ENCODE measurements at places on chromosomes 1 and 21.

GRCh38 chr1:59696421-59697115 lies 118.2 kb upstream of the HOOK1 start:
- DNase-seq: no peak

DNA sequence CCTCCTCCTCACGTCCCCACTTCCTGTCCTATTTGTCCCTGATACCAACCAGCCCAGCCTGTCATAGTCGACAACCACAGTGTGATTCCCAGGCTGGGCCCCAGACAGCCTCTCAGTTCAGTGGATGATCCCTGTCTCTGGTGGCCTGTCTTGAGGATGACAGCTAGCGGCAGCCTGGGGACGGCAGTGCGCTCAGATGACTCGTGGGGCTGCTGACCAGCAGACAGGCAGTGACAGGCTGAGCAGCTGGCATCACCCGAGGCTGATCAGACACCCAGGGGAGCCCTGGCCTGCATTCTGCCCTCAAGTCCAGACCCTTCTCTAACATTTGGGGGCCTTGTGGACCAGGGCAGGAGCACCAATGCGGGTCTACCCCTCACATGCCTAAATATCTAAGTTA lies 21.0 kb downstream of the NKAIN1 start:
- no peak for DNase-seq

GRCh38 chr1:100703716-100704115 lies 15.8 kb upstream of the VCAM1 start:
- no peak for DNase-seq

DNA sequence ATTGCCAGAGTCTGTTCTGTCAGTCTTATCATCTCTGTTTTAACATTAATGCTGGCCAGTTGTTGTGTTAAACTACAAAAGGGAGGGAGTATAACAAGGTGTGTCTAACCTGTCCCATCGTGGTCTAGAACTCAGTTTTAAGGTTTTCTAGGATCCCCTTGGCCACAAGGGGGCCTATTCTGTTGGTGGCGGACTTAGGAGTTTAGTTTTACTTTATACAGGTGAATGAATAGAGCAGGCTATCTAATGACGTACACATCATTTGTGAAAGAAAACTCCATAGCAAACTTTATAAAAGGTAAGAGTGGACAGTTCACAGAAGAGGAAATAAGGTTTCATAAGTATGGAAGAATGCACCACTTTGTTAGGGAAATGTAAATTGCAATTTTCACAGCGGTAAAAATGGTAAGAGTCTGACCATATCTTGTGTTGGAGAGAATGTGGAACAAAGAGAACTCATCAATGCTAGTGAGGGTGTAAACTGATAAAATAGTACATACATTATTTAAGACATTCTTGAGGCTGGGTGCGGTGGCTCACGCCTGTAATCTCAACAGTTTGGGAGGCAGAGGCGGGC lies 2.5 kb upstream of the ATF6 start:
- no peak for DNase-seq

DNA sequence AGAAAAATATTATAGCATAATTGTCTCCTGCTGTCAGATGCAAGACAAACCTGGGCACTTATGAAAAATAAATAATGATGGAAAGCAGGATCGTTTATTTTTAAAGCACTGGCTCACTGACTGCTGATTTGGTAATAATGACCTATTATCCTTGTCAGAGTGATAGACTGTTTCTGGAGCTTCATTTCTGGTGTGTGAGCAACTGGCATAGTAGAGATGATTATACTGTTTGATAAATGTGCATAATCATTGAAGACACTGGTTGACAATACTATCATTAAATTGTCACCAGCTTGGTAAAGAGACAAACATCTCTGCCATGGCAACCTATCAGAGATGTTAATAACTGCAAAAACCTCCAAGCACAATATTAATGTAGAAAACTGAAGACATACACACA lies 179.9 kb upstream of the ZNF644 start:
- DNase-seq: no peak

- DNase-seq: no peak
These were observed 26.5 kb downstream of the L1TD1 start for GRCh38 chr1:62221171-62221570.

GRCh38 chr1:115906627-115907026 lies 65.7 kb upstream of the NHLH2 start:
- no peak for DNase-seq

DNA sequence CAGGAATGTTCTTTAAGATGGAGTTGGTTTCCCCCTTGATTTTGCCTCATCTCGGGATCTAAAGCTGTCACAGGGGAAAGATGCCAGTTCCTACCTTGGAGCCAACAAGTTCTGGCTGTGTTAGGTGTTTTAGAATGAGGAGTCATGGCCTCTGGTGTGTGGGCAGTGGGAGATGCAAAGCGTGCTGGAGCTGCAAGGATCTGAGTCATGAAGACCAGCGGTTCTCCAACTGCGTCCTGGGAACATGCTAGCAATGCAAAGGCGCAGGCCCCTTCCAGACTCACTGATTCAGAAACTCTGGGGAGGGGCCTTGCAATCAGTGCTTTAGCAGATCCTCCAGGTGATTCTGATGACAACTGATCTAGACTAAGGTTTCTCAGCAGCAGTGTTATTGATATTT lies 109.1 kb downstream of the UCK2 start:
- no peak for DNase-seq
